ENCODE measurements at places on chromosomes 5 and 9.

GRCh38 chr5:158209219-158209908 lies 350.4 kb upstream of the CLINT1 start:
- DNase-seq = no peak

- no peak for DNase-seq
These were observed 21.0 kb downstream of the GCNT4 start for GRCh38 chr5:75031366-75031765.

DNA sequence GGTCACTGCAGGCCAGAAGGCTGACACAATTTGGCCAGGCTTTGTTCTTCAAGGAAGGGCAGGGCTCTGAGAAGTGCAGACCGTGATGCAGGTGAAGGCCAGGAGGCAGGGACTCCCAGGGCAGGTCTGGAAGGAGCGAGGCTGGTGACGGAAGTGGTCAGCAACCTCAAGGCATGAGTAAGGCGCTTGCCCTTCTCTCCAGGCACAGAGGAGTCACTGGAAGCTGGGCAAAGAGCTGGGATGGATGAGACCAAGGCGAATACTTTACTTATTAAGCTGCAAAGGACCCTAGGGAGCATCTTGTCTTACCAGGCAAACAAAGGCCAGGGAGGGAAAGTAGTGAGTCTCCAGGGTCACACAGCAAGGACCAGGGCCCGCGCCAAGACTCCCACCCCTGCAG lies 18.6 kb downstream of the IRF1 start:
- no peak for DNase-seq

DNA sequence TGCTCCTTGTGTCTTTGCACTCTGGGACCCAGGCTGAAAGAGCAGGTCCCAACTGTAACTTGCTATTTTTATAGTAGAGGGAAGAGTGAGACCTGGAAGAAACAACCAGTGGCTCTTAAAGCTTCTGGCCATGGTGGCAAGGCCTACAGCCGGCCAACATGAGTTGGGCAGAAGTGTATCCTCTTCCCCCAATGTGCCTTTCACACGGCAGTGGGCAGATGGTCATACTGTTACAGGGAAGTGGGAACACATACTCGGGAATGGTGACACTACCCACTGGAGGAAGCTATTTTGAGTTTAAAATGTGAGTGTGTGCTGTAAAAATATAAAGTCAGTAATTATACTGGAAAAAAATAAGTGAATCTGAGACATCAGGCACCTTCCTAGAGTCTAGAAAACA lies 116.0 kb downstream of the MVB12B start:
- DNase-seq = no peak

DNA sequence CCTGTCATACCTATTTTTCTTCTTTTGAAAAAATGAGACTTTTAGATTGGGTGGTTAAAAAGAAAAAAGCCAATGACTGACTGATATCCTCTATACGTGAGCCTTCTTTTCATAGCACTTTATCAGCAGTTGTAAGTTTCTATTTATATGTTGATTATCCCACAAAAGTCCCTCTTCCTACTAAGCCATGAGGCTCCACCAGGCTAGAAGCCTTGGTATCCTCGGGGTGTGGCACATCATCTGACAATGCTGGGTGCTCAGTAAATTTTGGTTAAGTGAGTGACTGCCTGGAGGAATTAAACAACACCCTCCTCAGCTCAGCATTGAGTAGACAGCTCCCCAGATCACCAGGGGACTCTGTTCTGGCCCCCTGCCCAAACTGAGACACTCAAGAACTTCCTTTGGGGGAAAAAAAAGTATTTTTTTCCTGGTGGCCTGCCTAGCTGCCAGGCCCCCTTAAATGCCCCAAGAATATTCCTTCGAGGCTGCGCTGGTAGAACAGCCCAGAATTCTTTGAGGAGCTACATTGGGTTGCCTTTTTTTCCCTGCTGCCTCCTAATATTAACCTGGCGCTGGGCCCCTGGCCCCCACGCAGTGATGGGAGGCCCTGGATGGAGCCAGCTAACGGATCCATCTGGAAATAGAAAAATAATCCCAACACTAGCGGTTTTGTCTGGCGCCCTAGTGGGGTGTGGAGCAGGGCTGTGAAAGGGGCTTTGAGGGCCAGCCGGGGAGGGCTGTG lies 23.4 kb upstream of the COL27A1 start:
- DNase-seq = no peak

DNA sequence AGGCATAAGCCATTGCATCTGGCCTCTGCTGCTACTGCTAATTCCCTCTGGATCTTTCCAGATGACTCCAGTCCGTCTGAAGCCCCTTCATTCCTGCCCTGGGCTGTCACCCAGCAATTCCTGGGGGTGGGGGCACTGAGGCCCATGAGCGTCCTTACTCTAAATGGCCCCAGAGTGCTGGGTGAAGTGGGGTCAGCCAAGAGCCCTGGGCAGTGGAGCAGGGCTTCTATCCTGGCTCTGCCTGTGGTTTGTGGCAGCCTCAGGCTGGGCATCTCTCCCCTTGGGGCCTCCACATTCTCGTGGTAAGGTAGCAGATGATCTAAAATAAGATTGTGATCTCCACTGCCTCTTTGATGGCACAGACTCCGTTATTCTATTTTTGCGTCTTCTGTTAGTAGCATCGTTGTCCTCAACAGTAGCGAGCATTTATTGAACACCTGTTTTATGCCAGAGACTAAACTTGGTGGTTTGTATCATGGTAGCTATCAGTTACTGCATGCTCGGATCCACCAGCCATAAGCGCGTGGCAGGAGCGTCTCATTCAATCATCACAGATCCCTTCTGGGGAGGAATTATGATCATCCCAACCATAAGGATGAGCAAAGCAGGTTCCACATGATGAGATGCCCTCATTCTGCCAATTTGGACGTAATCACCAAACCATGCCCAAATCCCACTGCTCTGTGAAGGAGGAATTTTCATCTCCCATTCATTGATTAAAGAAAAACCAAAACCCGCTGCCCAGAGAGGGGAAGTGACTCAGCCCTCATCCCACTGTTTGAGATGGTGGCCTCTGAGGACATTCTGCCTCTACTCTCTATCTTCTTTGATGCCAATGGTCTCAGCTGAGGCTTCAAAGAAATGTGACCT lies 21.9 kb upstream of the DUSP1 start:
- no peak for DNase-seq

DNA sequence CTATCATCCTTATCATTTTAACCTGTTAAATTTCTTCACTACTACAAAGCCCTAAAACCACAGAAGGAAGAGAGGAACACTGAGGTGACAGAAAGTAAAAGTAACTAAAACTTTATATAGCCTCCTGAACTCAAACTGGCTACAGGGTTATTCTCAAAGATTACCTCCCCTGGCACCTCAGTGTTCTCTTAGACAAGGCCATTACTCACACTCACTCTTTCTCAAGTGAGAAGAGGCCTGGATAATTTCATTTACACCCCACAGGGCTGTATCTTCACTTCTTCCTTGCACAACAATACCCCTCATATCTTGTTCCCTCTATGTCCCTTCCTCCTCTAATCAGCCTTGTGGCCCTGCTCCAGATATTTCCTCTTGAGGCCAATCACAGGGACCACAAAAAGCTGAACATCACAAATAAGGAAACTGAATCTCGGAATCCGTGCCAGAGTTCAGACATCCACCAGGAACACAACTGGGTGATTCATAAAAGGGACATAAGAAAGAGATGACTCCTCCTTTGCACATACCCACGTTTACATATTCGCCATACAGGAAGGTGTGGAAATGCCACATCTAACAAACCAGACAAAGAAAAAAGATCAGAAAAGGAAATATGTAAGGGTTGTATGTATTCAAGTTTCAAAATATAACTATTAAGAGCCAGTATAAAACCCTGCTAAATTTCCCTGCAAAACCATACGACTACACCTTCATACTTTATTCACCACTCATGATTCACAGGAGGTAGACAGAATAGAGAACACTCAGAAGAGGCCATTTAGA lies 1.7 kb upstream of the KLHL3 start:
- peak; percentile 17 for DNase-seq

DNA sequence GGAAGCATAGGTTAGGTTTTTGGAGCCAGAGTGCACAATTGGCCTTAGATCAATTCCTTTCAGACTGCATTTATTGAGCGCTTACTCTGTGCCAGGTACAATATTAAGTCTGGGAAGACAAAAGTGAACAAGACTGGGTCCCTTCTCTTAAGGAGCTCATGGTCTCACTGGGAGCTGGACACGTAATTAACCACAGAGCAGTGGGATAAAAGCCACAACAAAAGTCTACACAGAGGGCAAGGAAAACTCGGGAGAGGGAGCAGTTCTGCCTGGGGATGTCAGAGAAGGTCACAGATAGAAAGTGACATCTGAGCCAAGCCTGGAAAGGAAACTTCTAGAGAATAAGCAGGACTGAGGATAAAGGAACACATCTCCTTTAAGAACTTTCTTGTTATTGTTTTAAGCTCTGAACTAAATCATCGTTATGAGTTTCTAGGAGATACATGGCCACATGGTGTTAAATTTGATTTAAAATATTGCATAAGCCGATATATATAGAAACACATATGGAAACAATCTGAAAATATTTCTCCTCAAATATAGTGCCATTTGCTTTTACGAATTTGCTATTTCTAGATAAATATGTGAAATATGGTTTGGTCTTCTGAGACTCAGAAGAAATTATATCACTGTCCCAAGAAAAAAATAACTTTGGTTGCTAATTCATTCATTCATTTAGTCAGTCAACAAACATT lies 40.1 kb upstream of the PDE8B start:
- no peak for DNase-seq

DNA sequence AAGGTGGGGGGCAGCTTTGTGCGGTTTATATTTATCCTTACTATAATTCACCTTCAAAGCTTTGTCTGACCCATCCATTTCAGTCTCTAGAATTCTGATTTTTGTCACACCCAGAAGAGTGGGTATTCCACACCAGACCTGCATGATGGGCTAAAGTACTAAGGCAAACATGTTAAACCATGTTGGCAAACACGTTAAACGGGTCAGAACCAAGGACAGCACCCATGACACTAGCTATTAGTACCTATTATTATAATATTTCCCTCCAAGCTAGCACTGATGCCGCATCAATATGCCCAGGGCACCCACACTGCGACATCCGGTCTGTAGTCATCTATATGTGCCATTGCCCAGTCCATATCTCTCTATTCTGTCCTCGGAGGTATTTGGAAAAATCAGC lies 104.7 kb downstream of the FBXW11 start:
- no peak for DNase-seq

GRCh38 chr5:38536968-38537367 lies 19.5 kb downstream of the LIFR start:
- DNase-seq = no peak

- DNase-seq = no peak
These were observed 95.8 kb downstream of the PCSK1 start for GRCh38 chr5:96337048-96337781.

- no peak for DNase-seq
These were observed 114.5 kb upstream of the IRX1 start for GRCh38 chr5:3481175-3481574.

- no peak for DNase-seq
These were observed 64.4 kb downstream of the MRPS27 start for GRCh38 chr5:72255670-72256069.

Data from stimulated activated naive CD8-positive, alpha-beta T cell treated with anti-CD3 and anti-CD28 coated beads, Interleukin-15, Interleukin-2, amounts not matched to agents 100 U/mL and 50 U/mL, for 24 hours (primary cell).